ENCODE measurements at places on chromosomes 4 and X. TPM values are rescaled to one million over a fixed set of nuclear protein-coding genes. Genes with fewer than 3 reads are reported as not detected.

Gene TCEAL6
- not detected for total RNA-seq

Gene BGN
- not detected for total RNA-seq

Gene SLC10A3
- total RNA-seq = 11.3 TPM

Gene PPP2R2C
- not detected for total RNA-seq

Gene TRMT10A
- 4.7 TPM for total RNA-seq

Gene SHROOM2
- total RNA-seq = 12.8 TPM

Gene RAB9B
- 1.0 TPM for total RNA-seq

Gene CDS1
- under 0.01 TPM for total RNA-seq

Gene CRLF2
- not detected for total RNA-seq

Gene CXCL8
- 8.6 TPM for total RNA-seq

Gene AVPR2
- 0.33 TPM for total RNA-seq

Gene STK26
- total RNA-seq = 20.8 TPM

Gene NAP1L5
- 9.0 TPM for total RNA-seq

Gene KIT
- 50.6 TPM for total RNA-seq

Gene NUDT6
- total RNA-seq = 13.9 TPM

Gene CXCL10
- total RNA-seq = 4.6 TPM

Gene SRPK3
- total RNA-seq = 0.31 TPM

Gene ADGRG4
- not detected for total RNA-seq

Gene FGFR3
- total RNA-seq = under 0.01 TPM

Gene SLC49A3
- total RNA-seq = 4.3 TPM

Gene ADH1B
- total RNA-seq = 0.62 TPM

Gene ATP2B3
- not detected for total RNA-seq

Gene GRID2
- not detected for total RNA-seq

Gene RTL9
- 0.15 TPM for total RNA-seq

All from melanocyte of skin (primary cell).